ENCODE measurements at places on chromosomes 3 and 15.

DNA sequence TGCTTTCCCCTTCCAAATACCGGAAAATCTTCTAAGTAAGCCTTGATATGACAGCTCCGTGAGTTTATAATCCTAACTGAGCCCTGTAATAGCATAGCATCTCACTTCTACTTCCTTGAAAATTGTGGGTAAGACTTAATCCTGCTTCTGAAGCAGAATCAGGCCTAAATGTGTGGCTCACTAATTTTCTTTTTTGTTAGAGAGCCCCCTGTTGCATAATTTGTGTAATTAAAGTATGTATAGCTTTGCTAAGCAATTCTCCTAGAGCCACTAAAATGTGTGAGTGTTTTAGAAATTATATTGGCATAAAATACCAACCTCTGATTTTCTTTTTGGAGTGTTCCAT is 304.4 kb downstream of the FGF12 start:
- DNase-seq: peak; percentile 32

DNA sequence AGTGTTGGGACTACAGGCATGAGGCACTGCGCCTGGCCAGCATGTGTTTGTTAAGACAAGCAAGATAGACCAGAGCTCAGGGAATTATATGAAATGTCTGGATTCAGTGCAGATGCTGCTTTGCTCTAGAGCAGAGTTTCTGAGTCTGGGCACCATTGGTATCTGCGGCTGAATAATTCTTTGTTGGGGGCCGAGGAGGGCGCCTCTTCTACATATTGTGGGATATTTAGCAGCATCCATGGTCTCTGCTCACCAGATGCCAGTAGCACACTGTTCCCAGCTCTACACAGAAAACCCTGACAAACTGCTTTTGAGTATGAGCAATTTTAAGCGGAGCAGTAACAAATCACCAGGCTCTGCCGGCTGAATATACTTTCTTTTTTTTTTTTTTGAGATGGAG is 3.6 kb upstream of the LDHAL6B start:
- no peak for DNase-seq

- no peak for DNase-seq
Measured at GRCh38 chr3:31253782-31254181, 278.9 kb upstream of the STT3B start.

GRCh38 chr15:67039384-67040075 is 25.9 kb upstream of the SMAD3 start:
- no peak for DNase-seq

- DNase-seq: no peak
Measured at GRCh38 chr15:62075595-62076277, 9.0 kb downstream of the C2CD4A start.

DNA sequence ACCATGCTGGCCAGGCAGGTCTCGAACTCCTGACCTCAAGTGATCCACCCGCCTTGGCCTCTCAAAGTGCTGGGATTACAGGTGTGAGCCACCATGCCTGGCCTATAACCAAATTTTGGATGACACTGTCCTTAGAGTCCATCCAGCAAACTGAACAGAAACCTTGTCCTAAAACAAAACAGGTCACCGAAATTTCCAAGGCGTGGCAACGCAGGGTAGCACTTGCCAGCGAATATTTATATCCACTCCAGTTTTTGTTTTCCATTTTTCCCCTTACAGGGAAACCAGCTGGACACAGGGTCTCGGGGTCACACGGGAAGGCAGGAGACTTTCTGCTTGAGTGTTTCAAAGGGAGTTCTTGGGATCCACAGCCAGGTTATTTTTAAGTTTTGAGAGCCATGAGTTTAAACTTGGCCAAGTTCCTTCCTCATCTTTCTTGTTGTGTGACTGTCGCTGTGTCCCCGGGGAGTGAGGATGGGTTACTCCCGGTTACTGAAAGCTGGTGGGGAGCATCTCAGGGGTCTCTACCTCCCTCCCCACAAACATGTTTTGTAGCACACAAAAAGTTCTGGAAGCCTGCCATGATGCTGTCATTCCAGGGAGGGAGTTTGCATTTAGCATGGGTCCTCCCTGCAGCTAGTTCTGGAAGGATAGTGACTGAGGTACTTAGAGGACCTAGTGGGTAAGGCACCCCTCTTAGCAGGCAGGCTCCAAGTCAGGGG is 12.6 kb downstream of the LIMD1 start:
- no peak for DNase-seq

DNA sequence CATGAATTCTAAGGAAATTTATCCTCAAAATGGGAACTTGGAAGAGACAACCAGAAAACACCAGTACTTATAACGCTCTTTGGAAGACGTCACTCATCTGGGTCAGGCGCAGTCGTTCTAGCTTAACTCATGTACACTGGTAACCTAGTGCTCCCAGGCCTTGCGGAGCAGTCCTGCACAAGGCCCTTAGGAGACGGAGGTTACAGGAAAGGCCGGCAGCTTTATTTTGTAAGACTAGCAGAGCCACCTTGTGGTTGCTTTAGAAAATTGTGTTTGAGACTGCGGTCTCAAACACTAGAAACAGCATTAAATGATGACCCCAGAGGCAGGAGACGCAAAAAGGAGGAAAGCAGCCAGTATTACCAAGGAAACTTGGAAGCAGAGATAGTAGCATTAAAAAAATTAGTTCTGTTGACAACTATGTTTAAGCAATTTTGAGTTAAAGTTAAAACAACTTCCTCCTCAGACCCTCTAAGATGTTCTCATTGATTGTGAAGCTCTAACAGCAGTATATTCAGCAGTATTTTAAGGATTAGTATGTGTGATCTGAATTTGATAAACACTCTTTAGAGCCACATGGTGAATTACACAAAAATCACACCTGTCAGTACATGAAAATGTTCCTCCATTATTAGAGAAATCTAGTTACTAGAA is 141.9 kb upstream of the C2CD4B start:
- peak; percentile 52 for DNase-seq
